ENCODE measurements at places on chromosomes 4 and X. TPM values are rescaled to one million over a fixed set of nuclear protein-coding genes. Genes with fewer than 3 reads are reported as not detected.

ABCG2 gene
- 0.59 TPM for total RNA-seq

- no peak for DNase-seq
These were observed 53.1 kb downstream of the IGSF1 start for GRCh38 chrX:131235768-131236545.

- DNase-seq = peak; percentile 92
These were observed 385 bp downstream of the DCLK2 start for GRCh38 chr4:150078579-150079080.

DNA sequence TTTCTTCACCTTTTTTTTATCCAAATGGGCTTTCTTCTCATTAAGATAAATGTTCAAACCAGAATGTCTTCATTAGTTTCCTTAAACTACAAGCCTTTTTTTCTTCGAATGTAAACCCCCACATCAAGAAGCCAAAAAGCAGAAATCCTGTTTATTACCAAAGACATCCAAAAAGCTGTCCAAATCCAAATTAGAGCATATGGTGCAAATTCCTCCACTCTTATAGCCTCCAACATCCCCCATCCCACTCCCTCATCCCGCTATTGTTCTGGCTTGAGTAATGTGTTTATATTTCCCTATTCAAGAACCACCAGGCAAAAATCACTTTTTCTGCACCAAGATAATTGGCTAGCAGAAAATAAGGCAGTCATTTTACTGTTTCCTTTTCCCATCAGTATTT lies 315.1 kb upstream of the ADGRL3 start:
- no peak for DNase-seq

DNA sequence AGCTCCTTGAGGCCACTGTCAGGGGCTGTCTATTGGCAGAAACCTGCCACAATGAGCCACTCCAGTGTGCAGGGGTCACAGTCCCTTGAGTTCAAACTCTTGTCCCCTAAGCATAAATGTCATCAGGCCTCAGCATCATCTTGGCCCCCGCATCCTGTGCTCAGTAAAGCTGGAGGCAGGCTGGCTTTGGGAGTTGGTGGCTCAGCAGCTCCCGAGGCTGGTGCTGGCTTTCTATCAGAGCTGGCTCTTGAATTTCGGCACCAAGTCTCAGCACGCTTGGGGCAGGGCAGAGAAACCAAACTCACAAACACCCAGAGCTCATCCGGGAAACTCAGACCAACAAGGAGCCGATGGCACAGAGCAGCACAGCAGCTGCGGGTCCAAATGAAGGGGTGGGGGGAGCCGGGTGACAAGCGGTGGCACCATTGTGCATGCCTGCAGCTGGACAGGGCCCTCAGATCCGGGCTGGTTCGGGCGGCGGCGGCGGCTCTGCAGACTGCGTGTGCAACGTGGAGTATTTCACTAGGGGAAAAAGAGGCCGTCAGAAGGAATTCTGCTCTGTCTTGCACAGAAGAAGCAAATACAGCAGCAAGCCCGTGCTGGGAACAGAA lies 75.5 kb downstream of the MTMR1 start:
- DNase-seq = peak; percentile 79
